ENCODE measurements at places on chromosomes 5 and 9.

DNA sequence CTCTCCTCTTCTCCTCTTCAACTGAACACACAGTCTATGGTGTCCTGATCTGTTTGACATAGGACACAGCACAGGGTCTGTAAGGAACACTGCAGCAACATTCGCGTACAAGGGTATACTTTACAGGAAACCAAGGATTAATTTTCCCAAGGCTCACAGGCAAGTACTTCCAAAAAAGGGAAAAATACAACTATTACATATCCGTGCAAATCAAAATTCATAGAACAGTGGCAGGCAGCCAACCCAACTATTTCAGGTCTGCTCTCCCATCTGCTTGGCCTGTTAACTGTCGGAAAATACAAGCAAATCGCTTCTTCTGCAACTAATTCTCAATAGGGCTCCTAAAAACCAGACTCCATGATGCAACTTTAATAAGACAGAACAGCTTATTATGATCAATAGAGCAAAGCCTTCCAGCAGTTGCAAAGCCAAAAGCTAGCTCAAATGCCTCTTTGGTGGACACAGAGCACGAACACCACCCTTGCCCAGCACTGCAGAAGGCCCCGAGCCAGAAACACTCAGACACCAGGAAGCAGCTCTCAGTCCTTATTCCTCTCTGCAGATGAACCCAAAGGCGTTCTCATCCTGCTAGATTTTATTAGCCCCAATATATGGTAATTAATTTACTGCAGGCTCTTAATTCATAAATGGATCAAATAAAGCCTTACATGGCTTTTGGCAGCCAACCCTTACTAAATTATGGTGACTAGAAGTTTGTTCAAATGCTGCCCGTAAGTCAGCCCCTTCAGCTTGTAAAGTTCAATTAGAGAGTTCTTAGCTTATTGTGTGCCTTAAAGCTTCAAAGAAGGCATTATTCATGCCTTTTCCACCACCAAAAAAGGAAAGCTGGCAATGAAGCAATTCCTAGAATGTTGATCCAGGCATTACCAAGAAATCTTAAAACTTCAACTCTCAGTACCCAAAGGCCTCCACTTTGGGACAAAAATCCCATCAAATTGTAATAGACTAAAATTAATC is 68.8 kb downstream of the ZNF608 start:
- DNase-seq = peak; percentile 93

DNA sequence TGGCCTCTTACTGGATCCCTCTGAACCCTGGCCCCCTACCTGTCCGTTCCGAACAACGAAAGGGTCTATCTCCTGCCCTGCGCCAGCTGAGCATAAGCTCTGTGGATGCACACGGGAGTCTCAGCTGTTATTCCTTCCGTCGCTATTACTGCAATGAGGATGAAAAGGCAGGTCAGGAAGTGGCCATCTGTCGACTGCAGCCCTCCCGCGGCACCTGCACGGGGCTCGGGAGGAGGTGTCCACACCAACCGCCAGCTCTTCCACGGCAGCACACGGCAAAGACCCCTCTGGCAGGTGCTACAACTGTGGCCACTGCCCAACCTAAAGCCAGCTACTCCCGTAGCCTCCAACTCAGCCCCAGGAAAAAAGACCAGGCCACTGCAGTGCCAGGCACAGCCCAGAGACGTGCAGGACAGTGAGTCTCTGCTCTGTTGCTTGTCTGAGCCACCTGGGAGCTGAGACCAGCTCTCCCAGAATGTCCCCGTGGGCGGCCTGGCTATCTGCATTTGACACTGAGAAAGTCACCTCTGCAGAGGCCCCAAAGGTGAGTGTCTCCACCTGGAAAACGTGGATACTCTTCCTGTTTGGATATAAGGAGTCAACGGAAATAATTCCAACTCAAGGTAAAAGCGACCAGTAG is 19.1 kb downstream of the CAMSAP1 start:
- no peak for DNase-seq

DNA sequence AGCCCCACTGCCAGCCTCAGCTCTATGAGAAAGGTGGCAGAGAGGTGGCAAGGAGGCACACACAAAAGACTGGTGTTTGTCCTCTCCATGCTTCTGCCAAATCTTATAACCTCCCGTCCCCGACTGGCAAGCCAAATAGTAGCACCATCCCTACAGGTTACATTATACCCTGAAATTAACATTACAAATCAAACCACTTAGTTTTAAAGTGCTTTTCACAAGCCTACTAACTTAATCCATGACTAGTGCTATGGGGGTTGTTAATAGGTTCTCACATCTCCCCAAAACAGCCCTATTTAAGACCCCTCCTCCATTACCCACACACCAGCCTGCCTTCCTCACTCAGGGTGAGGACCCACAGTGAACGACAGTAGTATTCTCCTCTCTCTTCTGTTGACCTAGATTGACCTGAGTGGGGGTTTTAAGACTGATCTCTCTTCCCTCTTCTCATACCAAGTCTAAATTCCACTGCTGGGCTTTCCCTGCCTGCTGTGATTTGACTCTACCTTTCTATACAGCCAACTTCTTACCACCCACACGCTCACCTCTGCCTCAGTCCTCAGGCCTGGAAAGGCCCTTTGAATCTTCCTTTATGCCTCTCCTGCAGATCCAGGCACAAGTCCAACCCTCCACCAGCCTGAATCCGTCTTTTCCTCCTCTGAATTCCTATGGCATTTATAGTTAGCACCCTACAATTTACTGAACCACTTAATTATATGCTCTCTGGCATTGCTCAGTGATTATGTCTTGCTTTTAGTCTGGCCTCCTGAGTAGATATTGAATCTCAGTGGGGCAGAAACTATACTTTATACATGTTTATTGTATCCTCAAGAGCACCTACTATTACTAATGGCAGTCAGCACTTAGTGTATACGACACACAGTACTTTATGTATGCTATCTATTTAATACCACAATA is 116.1 kb downstream of the TMEM174 start:
- no peak for DNase-seq

DNA sequence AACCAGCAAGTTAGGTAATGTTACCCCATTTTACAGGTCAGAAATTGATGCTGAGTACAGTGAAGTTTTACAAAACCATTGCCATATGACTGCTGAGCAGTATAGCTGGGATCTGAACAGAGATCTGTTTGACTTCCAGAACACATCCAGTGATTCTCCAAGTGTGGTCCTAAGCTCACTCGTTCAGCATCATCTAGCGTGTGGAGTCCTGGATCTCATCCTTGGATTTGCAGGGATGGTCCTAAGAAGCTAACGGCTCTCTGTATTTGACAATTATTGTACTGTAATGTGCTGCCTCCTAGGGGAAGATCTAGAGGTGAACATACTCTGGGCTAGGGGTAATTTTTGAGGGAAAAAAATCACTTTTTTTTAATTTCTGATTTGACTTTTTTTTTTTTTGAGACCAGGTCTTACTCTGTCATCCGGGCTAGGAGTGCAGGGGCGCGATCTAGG is 1.4 kb downstream of the SLC26A2 start:
- DNase-seq = no peak

- no peak for DNase-seq
These were observed 51.5 kb upstream of the RNU6ATAC start for GRCh38 chr9:134215699-134216448.

DNA sequence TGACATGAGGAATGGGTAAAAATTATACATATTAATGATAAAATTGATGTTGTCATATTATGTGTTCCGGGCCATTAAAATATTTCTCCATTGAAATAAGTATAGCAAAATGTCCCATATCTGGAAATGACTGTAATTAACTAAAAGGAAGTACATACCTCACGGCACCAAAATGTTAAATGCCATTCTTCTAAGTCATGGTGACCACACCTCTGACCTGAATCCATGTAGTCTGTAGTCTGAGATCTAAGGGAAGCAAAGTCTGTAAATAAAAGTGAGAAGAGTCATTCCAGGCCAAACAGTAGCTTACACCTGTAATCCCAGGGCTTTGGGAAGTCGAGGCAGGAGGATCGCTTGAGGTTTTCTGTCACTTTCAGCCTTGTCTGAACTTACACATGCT is 8.7 kb upstream of the GDA start:
- no peak for DNase-seq

DNA sequence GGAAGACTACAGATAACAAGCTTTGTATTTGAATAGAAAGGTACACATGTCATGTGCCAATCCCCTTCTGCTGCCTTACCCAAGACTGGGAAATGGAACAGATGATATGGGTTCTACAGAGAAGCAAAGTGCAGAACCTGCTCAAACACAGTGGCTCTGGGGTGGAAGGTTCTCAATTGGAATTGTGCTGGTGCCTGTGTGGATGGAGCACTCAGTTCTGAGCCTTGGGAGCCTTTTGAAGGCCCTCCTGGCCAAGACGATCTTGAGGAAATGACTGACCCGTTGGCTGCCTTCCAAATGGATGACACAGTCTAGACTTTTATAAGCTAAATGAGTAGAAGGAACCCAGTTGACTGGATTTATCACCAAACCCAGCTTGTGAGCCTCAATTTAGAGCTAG is 4.2 kb upstream of the PRSS3 start:
- peak; percentile 6 for DNase-seq

DNA sequence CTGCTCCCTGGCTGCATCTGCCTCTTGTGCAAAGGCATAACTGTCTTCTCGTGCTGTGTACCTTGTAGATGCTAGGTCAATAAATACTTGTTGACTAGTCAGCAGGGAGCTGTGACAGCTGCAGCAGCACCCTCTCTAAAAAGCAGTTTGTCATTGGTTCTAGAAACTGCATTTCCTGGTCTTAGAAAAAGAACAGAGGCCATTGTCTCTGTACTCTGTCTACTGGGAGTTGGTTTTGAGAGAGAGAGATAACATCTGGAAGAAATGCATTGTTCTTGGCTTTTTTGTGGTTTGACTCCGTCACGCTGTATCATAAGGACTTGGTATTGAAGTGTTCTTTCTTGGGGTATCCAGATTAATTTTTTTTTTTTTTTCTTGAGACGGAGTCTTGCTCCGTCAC is 32.3 kb downstream of the SH3GLB2 start:
- DNase-seq = no peak

Measured in NCI-H446 (cell line).